Activated CD8-positive, alpha-beta memory T cell treated with anti-CD3 and anti-CD28 coated beads for 1 hour (primary cell): ENCODE measurements at places on chromosomes 5 and 9.

GRCh38 chr5:27208051-27208450 lies 169.7 kb upstream of the CDH9 start:
- DNase-seq: no peak

DNA sequence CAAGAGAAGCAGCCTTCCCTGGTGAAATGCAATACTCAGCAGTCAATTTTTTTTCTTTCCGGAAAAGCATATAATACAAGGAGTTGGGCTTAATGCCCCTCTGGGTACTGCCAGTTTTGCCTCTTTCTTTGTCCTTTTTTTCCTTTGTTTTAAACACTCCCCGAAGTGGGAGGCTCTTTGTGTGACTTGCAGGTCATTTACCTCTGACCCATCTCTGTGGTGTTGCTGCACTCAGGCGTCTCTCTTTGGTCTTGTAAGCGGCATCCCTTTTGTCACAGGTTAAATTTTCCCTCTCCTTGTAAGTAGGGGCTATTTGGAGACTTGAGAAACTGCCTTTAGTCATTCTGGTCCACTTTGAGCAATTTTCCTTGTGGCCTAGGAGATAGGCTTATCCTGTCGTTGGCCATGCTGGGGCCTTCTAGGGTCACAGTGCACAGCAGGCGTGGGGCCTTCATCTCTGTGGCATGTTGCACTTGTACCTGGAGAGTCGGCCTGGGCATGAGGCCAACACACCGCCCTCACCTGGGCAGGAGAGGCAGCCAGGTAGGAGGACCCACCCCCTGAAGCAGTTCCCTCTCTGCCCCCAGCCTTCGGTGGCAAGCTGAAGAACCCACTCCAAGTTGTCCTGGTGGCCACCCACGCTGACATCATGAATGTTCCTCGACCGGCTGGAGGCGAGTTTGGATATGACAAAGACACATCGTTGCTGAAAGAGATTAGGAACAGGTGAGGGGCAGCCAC lies 27.7 kb upstream of the CTSL start:
- DNase-seq: no peak

GRCh38 chr5:173640156-173640804 lies 23.8 kb upstream of the BOD1 start:
- no peak for DNase-seq

GRCh38 chr5:1887588-1888360 lies 5.0 kb upstream of the IRX4 start:
- no peak for DNase-seq

DNA sequence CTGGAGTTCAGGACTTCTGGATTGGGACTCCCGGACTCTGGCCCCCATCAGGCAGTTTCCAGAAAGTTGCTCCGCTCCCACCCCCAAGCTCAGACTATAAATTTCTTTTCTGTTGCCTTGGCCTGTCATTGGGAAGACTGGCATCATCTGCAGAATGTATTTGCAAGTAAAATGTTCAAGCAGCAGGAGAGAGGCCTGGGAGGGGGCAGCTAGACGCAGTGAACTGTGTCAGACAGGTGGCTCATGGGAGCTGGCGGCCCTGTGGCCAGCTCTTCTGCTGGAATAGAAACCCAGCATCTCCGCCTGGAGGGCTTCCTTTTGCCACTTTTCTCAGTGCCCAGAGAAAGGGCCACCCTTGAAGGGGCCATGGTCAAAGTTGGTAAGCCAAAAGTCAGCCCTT lies 16.0 kb downstream of the INSYN2B start:
- no peak for DNase-seq

DNA sequence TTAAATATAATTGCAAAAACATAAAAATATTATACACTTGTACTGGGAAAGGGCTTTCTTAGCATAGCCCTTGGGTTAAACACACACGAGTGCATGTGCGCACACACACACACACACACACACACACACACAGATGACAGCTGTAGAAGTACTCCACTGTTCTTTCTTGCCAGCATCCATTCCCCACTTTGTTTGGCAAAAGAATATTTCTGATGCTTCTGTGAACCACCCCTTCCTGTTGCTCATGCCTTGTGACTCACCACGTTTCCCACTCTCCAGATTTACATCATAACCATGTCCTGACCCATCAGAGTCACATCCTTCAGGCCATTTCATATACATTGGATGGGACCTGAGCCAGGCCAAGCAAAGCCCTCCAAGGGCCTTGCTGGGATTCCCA lies 280.1 kb downstream of the DNAH5 start:
- no peak for DNase-seq

DNA sequence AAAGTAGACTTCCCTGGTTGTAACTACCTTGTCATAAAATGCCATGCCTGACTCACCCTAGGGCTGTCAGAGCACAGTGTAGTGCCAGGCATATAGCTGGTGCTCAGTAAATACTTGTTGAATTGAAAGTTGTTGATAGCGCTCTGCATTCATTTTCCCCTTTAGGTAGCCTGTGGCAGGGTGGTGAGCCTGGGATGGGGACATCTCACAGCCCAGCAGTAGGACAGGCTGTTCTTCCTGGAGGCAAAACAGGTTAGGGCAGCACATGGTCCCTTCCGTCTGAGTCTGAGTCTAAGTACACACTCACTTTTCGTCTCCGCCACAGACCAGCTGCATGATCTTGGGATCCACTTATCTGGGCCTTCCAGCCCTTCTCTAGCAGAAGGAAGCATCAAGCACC lies 401.9 kb downstream of the ZSWIM6 start:
- DNase-seq: no peak

DNA sequence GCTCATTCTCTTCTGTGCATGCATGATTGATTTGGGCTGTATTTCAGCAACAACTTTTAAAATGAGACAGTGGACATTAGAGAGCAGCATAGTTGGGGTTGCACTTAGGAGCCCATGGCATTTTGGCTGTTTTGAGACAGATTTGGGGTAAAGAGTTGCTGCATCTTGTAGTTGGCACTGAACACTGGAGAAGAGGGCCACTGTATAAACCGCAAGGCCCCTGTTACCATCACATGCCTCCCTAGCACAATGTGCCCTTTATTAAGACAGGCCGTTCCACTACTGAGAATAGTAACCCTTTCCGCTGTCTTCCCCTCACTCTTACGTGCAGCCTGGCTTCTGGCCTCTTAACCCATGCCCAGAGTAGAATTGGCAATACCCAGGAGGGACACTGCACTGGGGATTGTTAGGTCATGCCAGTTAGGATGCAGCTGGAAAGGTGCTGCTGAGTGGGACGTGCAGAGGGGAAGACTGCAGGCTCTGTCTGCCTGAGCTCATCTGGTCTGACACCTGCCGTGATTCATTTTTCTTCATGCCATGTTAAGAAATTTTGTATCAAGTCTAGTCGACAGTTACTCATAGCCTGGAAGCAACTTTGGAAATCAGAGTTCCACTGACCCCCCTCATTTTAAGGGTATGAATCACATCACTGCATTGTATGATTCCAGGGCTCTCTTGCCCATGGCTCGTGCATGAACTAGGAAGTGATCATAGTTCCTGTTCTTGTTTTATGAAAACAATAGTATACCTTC lies 146.9 kb upstream of the DMRT1 start:
- no peak for DNase-seq

GRCh38 chr5:113871972-113872371 lies 358.5 kb downstream of the YTHDC2 start:
- DNase-seq: no peak

DNA sequence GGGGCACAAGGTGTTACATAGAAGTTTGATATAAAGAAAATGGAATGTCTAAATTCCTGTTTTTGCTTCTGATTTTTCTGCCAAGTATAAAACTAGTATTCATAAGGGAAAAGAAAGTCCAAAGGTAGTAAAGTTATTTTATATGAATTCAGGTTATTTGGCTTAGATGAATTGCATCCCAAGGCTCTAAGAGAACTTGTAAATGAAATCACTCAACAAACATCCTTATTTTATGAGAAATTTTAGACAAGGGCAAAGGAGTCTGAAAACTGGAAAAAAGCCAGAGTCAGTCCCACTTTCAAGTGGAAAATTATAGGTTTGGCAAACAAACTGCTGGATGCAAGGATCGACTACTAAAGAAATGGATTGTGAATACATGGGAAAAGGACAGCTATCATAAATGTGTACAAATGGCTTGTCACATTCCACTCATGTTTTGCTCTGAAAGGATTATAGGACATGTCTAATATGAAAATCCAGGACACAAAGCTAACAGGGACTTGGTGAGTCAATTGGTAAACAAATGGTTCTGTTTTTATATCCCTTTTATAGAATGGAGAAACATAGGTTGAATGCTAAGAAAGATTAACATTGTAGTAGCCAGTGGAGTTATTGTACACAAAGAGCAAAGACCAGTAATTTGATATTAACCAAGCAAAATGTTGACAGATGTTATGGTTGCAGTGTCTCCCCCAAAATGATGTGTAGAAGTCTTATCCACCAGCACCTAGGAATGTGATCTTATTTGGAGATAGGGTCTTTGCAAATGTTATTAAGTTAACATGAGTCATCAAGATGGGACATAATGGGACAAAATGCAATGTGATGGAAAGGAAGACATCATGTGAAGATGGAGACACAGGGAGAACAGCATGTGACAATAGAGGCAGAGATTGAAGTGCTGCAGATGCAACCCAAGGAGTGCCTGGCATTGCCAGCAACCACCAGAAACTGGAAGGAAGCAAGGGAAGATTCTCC lies 495.7 kb downstream of the TLE1 start:
- no peak for DNase-seq

- DNase-seq: no peak
These were observed 92.7 kb downstream of the SV2C start for GRCh38 chr5:76175821-76176403.

GRCh38 chr5:127320032-127320965 lies 29.7 kb downstream of the MEGF10 start:
- no peak for DNase-seq
